ENCODE measurements at places on chromosomes 5 and 9.

GRCh38 chr5:33010846-33011245 lies 299.7 kb downstream of the NPR3 start:
- no peak for DNase-seq

- DNase-seq, result no peak
Observed at GRCh38 chr5:59356813-59357380, 536.6 kb downstream of the PDE4D start.

DNA sequence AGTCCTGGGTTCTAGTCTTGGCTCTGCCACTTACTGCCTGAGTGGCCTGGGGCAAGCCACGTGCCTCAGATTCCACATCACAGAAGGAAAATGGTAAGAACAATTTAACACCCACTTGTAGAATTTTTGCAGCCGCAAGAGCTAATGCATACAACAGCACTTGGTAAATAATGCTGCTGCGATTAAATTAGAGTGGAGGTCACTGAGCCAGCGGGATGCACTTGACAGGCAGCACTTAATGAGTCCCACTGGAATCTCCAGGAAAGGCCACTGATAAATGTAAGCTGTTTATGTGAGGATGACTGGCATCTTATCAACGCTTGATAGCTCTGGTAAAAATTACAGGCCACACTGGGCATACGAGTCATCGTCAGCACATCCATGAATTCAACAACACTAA lies 59.4 kb upstream of the UBTD2 start:
- no peak for DNase-seq

DNA sequence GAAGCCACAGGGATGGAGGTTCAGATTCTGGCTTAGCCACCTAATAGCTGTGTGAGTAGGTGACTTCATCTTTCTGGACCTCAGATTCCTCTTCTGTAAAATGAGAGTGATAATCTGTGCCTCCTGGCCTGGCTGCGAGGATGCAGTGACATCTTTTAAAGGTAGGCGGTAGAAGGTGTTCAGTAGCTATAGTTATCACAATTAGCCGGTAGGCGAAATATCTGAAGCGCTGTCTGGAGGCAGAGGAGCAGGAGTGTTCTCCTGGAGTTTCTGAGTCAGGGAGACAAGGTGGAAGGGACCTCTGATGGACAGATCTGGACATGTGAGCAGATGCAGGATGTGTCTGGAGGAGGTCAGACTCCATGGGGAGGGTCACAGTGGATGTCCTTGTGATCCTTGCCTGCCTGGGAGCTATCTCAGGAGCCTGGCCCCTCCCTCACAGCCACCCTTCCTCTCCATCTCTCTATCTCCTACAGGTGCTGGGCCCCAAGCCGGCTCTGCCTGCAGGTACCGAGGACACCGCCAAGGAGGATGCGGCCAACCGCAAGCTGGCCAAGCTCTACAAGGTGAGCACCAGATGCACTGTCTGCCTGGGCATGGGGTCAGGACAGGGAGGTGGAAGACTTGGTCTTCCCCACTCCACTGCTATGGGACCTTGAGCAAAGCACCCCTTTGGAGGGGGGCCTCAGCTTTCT lies 45.6 kb downstream of the GSN start:
- no peak for DNase-seq

- no peak for DNase-seq
Observed at GRCh38 chr5:80106916-80107315, 71.8 kb downstream of the THBS4 start.

Data from brain pericyte (primary cell).